Right atrium auricular region (tissue), 2 donors: ENCODE measurements at places on chromosomes 5 and 9. TPM values are rescaled to one million over a fixed set of nuclear protein-coding genes. Genes with fewer than 3 reads are reported as not detected.

DNA sequence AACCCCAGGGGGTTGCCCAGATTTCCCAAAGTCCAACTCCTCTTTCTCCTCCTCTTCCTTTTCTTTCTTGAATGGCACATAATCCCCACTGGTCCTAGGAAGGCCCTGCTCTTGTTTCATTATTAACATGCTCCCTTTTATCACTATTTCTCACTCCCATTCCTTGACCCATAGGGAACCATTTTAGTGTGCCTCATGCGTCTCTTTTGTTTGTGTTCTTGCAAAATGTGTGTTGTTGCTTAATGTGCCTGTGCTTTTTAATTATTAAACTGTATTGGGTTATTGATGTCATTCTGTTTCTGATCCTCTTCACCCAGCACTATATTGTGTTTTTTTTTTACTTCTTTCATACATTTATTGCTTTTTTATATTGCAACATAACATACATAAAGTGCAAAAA lies 4.1 kb upstream of the RNF130 start:
- no peak for DNase-seq

GRCh38 chr9:19231126-19231903 lies 822 bp downstream of the DENND4C start:
- DNase-seq: no peak

GRCh38 chr5:148145916-148146315 lies 22.4 kb upstream of the SPINK14 start:
- no peak for DNase-seq

DNA sequence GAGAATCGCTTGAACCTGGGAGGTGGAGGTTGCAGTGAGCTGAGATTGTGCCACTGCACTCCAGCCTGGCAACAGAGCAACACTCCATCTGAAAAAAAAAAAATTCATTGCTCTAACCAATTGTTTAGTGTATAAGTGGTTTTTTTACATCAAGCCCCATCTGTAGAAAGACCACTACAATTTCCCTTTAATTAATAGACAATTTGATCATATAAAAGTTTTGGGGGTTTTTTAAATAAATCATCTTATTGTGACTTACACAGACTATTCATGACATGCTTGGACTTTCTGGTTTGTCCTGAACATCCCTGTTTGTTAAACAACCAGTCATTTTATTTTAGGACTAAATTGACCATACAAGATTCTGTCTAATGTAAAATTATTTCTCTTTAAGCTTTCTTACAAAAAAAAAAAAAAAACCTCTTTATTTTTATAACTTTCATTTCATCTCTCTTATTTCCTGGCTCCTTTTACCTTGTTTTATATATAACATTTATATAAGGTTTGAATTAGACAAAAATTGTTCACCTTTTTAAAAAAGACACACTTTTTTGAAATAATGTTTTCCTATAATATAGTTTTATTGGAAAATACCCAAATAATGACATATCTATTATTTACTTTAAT lies 9.8 kb upstream of the FANCC start:
- no peak for DNase-seq

DNA sequence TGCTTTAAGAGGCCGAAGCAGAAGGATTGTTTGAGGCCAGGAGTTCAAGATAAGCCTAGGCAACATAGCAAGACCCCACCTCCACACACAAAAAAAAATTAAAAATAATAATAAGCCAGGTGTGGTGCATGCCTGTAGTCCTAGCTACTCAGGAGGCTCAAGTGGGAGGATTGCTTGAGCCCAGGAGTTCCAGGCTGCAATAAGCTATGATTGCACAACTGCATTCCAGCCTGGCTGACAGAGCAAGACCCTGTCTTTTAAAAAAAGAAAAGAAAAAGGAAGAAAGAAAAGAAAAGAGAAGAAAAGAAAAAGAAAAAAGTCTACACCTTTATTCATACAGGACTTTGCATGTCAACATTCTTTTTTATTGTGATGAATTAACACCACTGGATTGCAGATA lies 2125.8 kb downstream of the MAT2B start:
- DNase-seq: no peak

DNA sequence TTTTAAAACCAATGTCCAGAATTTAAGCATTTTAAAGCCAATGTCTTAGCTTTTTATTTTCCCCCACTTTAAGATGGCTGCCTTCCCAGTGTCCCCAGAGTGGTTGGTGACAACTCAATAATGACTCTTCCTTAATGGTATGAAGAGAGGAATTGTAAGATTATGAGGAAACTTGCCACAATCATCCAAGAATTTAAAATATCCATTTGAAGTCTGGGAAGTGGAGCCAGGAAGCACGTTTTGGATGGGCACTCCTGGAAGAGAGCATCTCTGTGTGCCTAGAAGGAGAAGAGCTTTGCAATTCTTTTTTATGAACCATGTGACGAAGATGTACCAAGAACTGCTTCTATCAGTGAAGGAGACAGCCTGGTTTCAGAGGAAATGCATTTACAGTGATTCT lies 11.3 kb upstream of the IGFBPL1 start:
- DNase-seq: no peak

DNA sequence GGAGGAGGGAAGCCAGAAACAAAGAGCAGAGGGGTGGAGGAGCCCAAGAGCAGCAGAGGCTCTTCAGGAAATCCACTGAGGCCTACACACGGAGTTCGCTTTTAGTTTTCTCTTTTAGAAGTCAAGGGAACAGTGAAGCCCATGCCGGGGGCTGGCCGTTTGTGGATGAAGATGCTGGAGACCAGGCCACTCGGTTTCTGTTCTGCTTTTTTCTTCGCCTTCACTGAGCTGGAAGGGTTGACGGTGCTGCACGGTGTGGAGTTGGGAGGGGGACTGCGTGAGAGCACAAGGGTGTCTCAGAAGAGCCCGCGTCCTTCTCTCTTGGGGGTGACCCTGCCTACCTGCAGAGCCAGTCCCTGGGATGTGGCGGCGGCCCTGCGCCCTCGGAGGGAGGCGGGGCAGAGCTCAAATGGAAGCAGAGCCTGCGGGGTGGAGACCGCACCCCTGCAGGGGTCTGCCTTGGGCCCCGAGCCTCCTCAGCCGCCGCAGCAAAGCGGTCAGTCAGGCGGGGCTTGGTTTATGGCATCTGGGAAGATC lies 68.5 kb upstream of the CACNA1B start:
- no peak for DNase-seq

DNA sequence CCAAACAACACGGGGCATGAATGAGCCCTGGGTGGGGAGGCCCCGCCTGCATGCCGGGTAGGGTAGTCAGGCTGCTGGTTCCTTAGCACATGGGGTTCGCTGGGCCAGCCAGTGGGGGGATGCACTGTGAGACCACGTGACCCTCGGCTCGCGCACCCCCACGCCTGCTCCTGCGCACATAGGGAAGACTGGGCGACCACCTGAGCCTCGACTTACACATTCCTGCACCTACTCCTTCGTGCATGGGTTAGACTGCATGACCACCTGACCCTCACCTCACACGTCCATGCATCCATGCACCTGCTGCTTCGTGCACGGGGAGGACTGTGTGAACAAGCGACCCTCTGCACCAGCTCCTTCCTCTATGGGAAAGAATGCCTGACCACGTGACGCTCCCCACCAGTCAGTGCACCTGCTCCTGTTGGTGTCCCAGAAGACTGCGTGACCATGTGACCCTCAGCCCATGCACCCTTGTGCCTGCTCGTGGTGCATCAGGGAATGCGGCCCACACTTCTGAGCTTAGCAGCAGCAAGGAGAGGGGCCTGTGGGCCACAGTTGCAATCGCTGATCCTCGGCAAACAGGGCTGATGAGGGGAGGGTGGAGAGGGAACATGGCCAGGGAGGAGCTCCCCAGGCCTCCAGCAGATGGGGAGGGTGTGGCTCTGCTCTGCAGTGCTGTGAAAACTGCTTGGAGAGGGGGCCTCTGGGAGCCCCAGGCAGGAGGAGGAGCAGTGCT lies 18.1 kb downstream of the LPCAT1 start:
- DNase-seq: no peak

GRCh38 chr5:72508241-72509170 lies 1.3 kb upstream of the ZNF366 start:
- no peak for DNase-seq

DNA sequence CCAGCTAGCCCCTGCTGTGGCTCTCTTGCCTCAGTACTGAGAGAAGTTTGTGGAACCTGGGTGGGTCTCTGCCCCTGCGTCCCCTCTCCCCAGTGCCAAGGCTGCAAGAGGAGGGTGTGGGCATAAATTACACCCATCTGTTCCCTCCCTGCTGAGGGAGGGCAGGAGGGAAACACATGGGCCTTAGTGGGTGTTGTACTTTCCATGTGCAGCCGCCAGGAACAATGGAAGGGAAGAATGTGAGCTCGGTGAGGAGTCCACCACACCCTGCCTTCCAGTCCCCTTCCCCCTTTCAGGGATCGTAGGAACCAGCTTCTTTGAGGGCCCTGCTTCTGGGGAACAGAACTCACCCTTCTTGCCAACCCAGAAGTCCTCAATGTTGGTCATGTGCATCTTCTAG lies 138.2 kb upstream of the KLF4 start:
- no peak for DNase-seq

GRCh38 chr5:83036991-83037575 lies 40.1 kb downstream of the TMEM167A start:
- no peak for DNase-seq

Gene FOXD4
- total RNA-seq: not detected

Gene TRIM41
- 10.0 TPM for total RNA-seq

Gene TERT
- not detected for total RNA-seq

Gene AGTPBP1
- total RNA-seq: 53.2 TPM

Gene MED22
- total RNA-seq: 24.6 TPM

Gene PROB1
- 28.6 TPM for total RNA-seq

Gene FYB1
- 8.4 TPM for total RNA-seq

Gene PCA3
- not detected for total RNA-seq

Gene SPZ1
- not detected for total RNA-seq
